ENCODE measurements at places on chromosomes 11 and 22.

- DNase-seq: no peak
Measured at GRCh38 chr11:10019906-10020682, 273.9 kb downstream of the SBF2 start.

- no peak for DNase-seq
Measured at GRCh38 chr22:28594076-28594796, 85.4 kb downstream of the TTC28 start.

DNA sequence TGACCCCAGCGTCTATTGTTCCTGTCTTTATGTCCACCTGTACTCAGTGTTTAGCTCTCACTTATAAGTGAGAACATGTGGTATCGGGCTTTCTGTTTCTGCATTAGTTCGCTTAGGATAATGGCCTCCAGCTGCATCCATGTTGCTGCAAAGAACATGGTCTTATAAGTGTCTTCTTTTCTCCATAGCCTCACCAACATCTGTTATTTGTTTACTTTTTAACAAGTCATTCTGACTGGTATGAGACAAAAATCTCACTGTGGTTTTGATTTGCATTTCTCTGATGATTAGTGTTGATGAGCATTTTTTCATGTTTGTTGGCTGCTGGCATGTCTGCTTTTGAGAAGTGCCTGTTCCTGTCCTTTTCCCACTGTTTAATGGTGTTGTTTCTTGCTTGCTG, 21.7 kb upstream of the SLN start:
- DNase-seq: no peak

DNA sequence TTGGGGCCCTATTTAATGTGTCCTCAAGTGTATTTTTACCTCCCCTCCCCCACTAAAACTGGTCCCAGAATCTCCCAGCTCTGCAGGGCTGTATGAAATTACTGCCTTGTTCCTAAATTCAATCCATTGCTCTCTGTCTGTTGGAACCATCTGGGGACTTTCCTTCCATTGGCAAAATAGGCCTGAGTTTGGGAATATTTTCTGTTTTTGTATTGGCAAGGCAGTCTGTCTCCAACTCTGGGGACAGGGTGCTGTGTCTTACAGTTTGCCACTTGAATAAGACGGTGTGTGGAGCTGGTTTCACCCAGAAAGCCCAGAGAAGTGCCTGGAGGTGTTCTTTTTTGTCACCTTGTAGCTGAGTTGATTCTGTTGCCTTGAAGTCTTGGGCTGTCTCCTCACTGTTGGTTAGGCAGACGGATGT, 1.3 kb downstream of the PACS1 start:
- no peak for DNase-seq

DNA sequence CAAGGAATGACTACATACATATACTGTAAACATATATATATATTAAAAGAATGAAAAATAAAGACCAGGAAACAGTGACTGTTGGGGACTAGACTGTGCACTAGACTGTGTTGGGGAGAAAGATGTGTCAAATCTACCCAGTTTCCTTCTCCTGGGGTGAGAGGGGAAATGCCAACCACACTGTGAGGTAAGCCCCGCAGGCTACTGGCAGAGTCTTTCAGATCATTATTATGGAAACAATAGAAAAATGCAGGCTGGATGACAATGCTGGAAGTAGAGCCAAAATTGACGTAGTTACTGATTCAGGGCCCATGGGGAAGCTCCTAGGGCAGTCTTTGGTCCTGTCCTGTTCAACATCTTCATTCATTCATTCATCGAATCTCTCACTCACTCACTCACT, 101.4 kb downstream of the C11orf58 start:
- no peak for DNase-seq

DNA sequence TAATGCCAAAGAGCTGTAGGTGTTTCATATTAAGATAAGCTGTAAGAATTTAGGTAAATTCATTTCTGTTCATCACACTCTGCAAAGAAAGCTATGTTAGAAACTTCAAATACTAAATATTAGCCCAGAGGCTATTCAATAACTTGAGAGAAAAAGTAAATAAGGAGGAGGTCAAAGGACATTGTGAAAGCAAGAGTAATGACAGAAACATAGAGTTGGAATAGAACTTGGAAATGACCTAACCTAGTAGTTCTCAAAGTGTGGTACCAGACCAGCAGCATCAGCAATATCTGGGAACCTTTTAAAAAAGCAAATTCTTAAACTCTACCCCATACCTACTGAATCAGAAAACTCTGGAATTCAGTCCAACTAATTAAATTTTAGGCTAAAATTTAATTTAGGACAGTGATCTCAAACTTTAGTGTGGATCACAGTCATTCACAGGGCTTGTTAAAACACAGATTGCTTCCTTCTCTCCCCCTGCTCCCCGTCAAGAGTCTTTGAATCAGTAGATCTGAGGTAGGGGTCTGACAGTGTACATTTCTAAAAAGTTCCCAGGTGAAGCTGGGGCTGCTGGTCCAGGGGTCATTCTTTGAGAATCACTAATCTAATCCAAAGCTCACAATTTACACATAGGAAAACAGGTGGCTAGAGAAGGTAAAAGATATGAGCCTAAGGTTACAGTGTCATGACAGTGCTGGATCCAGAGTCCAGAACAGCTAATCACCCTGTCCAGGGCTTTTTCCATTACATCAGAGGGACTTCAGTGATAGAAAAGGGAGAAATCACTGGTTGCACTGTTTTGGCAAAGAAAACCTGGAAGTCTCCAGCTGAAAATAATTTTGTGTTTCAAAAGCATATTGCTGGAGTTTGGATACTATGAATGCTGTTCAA, 241.1 kb downstream of the SOX6 start:
- no peak for DNase-seq

- DNase-seq: no peak
Measured at GRCh38 chr11:126410649-126411048, 55.2 kb downstream of the ST3GAL4 start.

GRCh38 chr11:107777110-107777509, 65.3 kb upstream of the SLN start:
- no peak for DNase-seq

DNA sequence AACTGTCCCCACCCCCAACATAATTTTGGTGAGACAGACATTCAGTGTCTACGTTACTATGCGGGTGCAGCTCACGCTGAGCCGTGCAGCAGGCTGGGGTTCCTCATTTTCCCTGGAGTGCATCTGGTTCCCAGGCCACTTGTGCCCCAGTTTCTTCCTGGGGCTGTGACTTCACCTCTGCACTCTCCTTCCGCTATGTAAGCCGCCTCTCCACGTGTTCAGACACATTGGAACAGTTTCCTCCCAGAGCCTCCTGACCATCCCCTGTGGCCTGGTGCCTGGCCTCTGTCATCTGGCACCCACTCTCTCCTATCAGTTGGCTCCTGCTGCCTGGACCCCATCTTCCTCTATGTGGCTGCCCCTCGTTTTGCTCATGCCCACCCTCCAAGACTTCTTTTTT, 46.2 kb upstream of the A4GALT start:
- DNase-seq: no peak

DNA sequence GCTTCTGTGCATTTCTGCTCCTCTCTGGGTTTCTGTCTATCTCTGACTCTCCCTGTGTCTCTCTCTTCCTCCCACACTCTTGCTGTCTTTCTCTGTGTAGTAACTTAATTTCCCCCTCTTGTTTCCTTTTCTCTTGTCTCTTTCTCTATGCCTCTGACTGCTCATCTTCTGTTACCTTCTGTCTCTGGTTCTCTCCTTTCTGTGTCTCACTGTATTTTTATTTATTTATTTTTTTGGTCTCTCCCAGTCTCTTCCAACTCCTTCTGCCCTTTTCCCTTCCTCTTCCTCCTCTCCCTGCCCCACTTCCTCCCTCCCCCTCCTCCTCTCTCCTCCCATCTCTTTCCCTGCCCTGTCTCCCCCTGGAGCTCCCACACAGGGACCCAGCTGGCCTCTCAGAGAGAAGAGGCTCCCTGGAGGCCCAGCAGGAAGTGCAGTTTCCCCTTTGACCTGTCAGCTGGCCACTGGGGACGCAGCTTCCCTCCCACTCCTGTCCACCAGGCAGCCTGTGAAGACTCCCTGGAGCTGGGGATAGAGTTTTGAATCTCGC, 38.3 kb upstream of the MYH9 start:
- DNase-seq: no peak

GRCh38 chr11:78097666-78098385, 18.2 kb upstream of the NDUFC2 start:
- no peak for DNase-seq

- no peak for DNase-seq
Measured at GRCh38 chr11:60777106-60777505, 8.0 kb upstream of the MS4A10 start.

DNA sequence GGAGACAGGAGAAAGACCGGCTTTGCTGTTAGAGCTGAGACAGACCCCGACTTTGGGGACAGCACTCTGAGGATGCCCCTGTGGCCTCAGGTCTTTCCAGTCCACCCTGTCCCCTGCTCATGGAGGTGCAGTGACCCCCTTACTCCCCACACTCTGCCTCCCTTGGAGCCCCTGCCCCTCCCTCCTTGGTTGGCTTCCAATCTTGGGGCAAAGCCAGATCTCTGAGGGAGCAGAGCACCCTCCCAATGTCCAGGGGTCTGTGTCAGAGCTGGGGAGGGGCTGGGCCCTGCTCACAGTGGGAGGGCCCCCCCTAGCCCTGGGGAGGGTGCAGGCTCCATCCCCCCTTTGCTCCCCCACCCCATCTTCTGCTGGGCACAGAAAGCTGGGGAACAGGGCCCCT, 50.0 kb downstream of the IGLL1 start:
- no peak for DNase-seq

- DNase-seq: no peak
Measured at GRCh38 chr11:12361682-12362081, 15.7 kb upstream of the PARVA start.

DNA sequence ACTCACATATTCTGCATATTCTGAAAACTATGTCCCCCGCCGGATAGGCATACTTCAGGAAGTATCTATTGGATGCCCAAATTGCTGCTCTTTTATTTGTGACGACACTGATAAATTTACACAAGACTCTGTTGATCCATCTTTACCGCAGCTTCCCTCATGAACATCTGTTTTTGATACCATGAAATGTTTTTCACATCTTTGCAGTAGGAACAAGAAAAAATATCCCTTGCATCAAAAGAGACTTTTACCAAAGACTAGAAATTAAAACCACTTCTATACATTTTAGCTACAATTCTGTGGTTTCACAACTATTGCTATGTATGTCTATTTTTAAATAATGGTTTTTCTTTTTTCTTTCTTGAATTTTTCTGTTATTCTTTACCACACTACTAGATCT, 15.3 kb downstream of the POU2AF2 start:
- no peak for DNase-seq

- no peak for DNase-seq
Measured at GRCh38 chr11:28268925-28269324, 160.7 kb downstream of the METTL15 start.

DNA sequence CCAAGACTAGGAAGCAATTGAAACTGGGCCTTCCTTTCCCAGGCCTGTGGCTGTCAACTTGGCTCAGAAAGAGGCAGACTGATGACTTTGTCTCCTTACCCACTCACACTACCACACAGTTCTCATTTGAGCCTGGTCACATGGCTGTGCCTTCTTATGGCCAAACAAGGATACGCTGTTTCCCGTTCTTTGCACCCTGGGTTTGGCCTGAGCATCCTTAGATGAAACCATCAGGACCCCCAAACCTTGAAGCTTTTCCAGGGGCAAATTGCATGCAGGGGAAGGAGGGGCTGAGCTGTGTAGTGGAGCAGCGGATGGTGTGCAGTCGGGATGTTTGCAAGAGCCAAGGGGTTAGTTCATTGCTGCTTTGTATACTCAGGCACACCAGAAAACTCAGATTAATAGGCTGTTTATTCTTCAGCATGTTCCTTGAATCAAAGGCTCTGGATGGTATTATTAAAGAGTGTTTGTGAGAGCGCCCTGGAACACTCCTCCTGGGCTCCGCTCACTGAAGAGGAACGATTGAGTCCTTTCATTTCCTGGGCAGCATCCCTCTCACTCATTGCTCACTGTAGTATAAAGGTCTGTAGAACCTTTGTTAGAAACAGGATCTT, 69.8 kb downstream of the ARFGAP2 start:
- DNase-seq: no peak

- DNase-seq: peak; percentile 42
Measured at GRCh38 chr11:66126808-66127555, 56.9 kb downstream of the PACS1 start.

GRCh38 chr22:19767427-19768341, 7.1 kb downstream of the TBX1 start:
- no peak for DNase-seq

- no peak for DNase-seq
Measured at GRCh38 chr11:86869531-86869930, 69.2 kb downstream of the PRSS23 start.

DNA sequence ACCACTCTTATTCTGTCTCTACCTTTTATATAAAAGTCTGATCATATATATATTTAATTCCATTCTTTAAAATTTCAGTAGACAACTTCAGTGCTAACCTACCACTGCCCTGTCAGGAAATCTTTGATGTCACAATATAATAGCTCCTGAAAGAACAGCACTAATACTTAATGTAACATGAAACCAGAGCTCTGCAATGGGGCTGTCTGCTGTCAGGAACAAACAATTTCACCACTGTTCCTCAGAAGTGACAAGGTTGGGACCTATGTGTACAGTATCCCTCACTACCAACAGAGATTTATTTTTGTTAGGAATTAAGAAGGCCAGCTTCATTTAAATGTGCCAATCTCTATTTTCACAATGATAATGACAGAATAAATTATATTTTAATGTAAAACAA, 165.5 kb upstream of the C11orf58 start:
- no peak for DNase-seq

DNA sequence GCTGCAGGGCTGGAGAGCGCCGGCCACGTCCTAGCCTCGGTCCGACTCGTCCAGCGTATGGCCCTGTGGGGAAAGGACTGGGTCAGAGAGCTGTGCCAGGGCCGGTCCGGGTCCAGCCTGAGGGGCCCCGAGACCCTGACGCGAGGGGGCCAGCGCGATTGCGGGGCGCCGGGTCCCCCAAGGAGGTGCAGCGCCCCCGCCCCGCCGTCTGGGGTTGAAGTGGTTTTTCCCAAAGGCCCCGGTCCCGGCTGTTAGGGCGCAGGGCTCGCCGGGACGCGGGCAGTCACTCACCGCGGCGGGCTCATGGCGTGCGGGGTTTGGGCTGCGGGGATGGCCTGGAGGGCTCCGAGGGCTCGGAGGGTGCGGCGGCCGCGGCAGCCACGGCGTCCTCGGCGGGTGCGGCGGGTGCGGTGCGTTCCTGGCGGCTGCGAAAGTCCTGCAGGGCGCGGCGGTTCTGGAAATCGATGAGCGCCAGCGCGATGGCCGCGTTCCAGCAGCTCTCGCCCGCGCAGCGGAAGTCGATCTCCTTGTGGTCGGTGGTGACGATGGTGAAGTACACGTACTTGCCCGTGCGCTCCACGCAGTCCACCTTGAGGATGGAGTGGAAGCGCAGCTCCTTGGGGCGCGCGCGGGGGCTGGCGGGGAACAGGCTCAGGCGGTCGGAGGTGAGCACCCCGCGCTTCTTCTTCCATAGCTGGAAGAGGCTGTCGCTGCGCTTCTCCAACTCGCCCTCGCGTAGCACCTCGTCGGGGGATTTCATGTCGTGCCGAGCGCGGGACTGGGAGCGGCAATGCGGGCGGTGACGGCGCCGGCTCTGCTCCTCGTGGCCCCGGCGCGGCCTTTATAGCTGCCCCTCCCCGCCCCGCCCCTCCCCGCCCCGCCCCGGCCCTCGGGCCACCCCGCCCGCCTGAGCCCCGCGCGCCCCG, at the start of gene PHLDA2:
Gene PHLDA2 (minus strand): TSS at position 816 of the 926 bp plus-strand sequence. CDS start 56 bp downstream, at position 760.
- DNase-seq: no peak

GRCh38 chr11:74783241-74783871, 34.7 kb downstream of the RNF169 start:
- no peak for DNase-seq

- DNase-seq: peak; percentile 37
Measured at GRCh38 chr11:117882311-117882905, 6.0 kb upstream of the FXYD6 start.
